ENCODE measurements at places on chromosomes 5 and 9.

- DNase-seq: no peak
Measured at GRCh38 chr5:12848709-12849108, 944.5 kb upstream of the CTNND2 start.

DNA sequence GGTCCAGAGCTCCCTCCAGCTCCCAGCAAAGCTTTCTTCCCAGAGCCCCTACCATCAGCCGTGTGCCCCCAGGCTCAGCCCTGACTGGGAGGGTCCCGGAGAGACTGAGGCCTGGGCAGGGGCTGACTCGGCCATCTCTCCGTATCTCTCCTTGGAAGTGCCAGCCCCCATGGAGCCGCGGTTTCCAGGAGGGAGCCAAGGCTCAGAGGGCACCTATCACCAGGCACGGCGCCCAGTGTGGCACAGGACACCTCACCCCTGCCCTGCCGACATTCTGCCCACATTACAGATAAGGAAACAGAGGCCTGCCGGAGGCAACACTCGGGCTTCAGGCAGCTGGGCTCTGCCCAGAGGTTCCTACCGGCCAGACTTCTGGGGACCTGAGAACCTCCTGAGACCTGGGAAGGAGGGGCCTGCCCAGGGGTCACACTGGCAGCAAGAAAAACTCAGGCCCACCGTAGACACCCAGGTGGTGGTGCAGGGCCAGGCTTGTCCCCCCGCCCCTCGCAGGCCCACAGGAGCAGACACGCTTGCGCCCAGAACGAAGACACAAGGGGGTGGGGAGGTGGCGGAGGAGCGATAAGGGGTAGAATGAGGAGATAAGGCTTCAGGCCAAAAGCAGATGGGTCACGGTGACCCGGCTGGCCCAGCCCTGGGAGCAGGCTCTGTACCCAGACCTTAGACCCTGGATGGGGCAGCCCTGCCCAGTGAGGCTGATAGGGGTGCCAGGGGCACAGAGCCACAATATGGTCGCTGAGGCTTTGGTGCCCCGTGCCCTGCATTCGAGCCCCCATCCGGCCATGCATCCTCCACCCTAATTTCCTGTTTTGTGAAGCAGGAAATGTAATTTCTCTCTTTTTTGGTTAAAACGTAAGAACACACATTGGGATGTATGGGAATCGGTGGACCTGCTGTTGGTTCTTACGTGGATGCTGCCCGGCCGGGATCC lies 11.8 kb downstream of the NR5A1 start:
- DNase-seq: no peak

DNA sequence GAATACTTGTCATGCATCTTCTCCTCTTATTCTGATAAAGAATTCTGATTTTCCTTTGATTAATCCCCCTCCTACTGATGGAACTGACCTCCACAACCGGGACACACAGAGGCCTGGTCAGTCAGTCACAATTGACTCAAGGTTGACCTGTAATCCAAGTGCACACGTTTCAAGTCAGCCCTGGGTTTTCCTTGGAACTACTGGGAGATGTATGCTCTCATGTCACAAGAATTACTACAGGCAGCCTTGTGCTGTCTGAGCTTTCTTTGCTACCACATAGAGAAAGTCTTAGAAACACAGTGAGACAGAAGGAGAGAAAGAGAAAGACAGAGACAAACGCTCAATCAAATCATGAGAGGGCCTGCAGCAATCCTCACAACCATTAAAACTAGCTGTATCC lies 345.8 kb downstream of the PDE4D start:
- DNase-seq: no peak

GRCh38 chr9:85522459-85523092 lies 219.2 kb downstream of the AGTPBP1 start:
- DNase-seq: peak; percentile 23

DNA sequence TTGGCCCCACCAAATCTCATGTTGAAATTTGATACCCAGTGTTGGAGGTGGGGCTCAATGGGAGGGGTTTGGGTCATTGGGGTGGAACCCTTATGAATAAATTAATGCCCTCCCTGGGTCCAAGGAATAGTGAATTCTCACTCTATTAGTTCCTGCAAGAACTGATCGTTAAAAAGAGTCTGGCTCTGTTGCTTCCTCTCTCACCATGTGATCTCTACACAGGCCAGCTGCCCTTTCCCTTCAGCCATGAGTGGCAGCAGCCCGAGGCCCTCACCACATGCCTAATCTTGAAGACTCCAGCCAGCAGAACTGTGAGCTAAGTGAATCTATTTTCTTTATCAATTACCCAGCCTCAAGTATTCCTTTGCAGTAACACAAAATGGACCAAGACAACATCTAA lies 106.0 kb downstream of the CAAP1 start:
- DNase-seq: no peak

- no peak for DNase-seq
Measured at GRCh38 chr9:24552526-24553182, 7.0 kb upstream of the IZUMO3 start.

DNA sequence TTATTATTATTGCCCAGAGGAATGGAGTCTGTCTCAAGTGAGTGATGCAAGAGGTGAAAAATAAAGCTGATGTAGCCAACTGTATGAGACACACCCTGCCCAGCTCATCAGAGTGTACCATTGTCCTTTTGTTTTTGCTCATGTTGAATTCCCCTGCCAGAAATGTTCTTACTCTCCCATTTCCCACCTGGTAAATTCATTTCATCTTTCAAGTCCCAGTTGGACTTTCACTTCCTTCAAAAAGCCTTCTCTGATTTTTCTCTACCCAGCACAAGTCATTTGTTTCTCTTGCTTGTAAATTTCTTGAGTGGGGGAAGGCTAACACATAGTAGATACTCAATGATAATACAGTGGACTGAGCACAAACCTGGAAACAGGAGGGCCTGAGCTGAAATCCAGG lies 394.5 kb upstream of the ZNF462 start:
- no peak for DNase-seq

- DNase-seq: no peak
Measured at GRCh38 chr5:138964647-138965201, 89.6 kb upstream of the LRRTM2 start.

GRCh38 chr9:130981002-130981755 lies 27.8 kb upstream of the LAMC3 start:
- DNase-seq: no peak

GRCh38 chr5:92468295-92468694 lies 1085.2 kb upstream of the ARRDC3 start:
- DNase-seq: no peak

DNA sequence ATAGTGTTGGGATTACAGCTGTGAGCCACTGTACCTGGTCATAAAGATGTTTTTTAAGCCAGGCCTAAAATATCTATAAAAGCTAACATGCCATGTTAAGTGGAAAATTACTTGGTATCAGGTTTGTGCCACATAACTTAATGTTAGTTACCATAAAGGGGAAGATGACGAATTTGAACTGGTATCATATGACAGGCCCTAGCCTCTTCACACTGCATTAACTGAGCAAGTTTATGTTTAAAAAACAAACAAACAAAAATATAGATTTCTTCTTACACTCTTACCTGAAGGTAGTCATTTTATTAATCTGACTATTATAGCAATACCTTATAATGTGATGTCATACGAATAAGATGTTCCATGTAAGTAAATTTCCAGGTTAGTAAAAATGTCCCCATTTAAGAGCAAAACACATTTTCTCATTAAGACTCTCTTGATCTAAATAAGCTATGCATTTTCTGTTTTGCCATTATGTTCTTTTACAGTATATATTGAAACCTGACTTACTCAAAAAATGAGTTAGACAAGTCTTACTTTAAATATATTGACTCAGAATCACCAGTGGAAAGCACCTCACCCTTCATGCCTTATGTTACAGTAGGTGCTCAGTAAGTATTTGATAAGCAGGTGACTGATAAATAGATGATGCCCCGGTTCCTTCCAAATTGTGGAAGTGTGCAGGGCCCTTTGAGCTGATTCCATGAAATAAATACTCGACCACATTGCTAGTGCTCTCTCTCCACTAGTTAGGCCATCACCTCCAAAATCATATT lies 125.4 kb downstream of the CDC42SE2 start:
- DNase-seq: peak; percentile 31

DNA sequence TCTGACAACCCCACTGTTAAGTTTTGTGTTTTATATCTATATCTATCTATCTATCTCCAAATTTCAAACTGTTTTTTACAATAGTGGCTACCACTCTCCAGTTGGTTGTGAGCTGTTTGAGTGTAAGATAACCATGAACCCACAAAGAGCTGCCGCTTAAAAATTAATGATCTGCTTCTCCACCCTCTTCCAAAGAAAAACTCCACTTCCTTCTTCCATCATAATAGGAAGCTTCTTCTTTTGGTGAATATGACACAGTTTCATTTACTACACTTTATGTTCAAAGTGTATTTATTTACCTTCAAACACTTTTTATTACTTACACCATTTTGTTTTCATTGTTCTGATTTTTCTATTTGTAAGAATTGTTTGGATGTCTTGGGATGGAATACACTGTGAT lies 37.9 kb downstream of the SPZ1 start:
- no peak for DNase-seq

GRCh38 chr9:2345013-2345412 lies 276.6 kb upstream of the VLDLR start:
- no peak for DNase-seq

GRCh38 chr9:137147091-137147792 lies 8.3 kb downstream of the GRIN1 start:
- no peak for DNase-seq
